ENCODE measurements at places on chromosomes 7 and 10.

DNA sequence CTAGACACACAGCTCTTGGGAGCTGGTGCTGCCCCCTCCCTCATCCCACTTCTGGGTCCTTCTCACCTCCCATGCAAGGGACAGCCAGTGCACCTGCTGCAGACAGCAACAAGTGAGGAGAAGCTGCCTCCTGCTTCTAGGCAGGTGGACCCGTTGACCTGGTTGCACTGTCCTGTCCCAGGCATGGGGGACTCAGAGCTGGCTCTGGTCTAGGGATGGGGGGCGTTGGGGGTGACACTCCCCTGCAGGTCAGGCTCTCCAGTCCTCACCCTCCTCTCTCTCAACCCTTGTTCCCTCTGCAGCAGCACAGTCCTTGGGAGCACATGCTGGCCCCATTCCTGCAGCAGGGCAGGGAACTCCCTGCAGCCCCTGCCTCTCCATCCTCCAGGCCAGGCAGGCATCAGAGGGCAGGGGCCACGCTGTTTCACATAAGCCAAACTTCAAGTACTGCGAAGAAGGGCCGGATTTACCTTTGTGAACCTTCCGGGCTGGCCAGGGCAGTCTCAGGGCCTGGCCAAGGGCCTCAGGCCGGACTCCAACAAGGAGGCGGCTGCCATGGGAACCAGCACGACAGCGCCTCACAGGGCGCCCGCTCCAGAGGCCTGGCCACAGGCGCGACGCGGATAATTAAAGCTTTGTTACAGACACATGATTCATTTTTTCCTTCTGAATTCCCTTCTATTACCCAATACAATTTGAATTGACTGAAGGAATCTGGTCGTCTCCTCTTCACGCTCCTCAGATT is 48.5 kb downstream of the RASGEF1A start:
- DNase-seq, result no peak

- DNase-seq, result no peak
These were observed 4.9 kb upstream of the SRI start for GRCh38 chr7:88224601-88225275.

DNA sequence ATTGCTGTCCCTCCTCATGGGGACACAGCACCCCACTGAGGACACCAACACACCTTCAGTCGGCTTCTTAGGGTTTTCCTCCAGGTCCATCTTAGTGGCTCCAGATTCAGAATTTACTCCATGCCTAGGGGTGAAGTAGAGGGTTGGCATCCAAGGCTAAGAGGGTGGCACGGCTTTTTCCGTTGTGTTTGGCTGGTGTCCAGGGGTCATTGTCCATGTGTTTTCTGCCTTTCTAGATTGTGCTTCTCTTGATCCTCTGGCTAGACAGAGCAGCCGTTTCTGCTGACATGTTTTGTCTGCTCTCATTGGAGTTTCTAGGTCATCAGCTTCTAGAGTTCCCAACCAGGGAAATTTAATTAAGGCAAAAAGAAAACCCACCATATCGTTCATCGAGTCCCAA is 291.6 kb upstream of the CELF2 start:
- no peak for DNase-seq

GRCh38 chr7:151435103-151435916 is 4.6 kb downstream of the CRYGN start:
- DNase-seq, result no peak

GRCh38 chr7:101625031-101625791 is 3.9 kb downstream of the MYL10 start:
- no peak for DNase-seq

All from GM12864 (cell line).